ENCODE measurements at places on chromosomes 12 and 14.
A peak's percentile ranks its signal among the peaks of the same experiment; 100 is the strongest.

DNA sequence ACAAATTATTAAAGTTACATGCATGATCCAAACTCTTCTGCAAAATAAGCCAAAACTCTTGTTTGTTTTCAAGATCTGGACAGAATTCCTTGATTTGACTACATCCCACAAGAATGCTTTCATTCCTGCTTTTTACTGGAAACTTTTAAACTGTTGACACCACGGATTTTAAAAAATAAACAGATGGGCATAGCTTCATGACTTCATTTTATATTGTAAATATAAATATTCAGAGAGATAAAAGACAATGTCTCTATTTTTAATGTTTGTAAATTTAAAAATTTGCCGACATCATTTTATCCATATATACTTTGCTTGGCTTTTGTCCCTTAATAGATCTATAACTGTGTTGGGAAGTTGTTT, 134.3 kb upstream of the DCN start:
- no peak for DNase-seq

GRCh38 chr12:72010356-72010755, 71.7 kb downstream of the TPH2 start:
- DNase-seq, result no peak

DNA sequence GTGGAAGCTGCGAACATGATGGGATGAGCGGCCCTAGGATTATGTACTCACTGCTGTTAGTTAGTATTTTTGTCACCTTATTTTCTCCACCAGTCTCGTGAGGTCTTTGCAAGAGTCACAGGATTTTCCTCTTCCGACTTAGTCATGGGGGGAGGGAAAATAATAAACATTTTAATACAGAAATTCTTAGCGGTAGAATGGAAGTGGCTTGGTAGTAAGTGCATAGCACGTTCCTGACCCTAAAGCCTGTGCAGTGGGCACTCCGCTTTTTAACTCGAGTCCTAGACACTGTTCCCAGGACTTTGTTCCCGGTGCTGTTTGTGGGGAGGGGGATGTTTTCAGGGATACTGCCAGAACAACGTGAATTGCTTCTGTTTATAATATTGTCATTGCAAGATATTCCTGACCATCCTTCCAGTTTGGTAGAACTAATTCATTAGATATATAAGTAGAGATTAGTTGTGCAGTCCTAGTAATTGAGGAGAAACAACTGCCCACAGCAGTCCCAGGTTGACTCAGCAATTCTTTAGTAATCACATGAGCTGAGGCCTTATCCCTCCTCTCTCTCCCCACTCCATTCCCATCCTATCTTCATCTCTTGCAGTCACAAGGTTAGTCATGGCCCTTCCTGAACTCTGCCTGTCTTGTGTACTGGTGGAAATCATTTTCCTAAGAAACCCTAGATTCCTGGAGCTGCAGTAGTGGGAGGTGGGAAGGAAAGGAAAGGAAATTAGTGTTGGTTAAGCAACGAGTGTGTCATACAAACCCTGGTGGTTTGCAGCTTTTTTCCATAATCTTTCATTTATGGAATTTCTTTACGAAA, 799 bp downstream of the SLC38A6 start:
- peak; percentile 7 for DNase-seq

DNA sequence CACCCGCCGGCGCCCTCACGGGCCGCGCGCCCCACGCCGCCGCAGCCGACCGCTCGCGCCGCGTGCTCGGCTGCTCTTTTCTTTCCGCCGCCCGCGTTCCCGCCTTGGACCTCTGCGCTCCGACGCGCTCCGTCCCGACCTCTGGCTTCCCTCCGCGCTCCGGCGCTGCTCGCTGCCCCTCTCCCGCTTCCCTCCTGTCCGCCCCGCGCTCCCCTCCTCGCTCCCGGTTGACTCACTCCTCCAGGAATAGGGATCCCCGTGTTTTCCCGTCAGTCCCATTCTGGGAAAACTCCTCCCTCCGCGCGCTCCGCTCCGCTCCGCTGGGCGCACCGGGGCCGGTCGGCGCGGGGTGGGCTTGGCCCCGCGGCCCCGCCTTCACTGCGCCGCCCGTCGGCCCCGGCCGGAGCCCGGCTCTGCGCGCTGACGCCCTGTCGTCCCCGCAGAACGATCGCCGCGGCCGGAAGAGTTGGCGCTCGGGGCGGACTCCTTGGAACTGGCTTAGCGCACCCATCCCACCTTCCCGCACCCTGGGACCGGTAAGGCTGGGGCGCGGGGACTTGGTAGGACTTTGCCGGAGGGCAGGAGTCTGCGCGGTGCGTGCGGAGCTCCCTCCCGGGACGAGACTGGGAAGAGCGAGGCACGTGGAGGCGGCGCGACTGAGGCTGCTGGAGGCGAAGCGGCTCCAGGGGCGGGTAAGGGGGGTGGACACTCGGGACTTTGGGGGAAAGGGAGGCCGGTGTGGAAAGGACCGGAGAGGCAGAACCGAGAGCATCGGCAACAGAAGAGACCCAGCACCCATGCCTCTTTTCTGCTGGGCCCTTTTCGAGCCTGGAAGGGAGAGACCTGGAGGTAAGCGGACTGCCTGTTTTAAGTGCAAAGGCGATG, 550 bp downstream of the TEAD4 start:
- peak; percentile 51 for DNase-seq

DNA sequence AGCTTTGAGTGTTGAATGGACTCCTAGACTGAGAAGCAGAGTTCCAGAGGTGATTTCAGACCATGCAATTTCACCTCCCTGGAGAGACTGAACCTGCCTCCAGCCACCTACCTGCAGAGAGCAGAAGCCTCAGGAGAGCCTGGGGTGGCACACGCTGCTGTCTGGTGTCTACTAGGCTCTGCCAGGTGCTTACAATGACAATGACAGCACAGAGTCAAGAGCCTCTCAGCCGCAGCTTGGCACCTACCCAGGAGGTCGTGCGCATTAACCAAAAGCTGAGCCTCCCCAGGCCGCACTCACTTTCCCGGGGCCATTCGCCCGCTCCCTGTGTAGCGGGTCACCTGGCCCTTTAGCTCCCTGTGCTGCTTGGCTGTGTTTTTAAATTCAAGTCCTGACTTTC, 63.2 kb downstream of the TESC start:
- no peak for DNase-seq

DNA sequence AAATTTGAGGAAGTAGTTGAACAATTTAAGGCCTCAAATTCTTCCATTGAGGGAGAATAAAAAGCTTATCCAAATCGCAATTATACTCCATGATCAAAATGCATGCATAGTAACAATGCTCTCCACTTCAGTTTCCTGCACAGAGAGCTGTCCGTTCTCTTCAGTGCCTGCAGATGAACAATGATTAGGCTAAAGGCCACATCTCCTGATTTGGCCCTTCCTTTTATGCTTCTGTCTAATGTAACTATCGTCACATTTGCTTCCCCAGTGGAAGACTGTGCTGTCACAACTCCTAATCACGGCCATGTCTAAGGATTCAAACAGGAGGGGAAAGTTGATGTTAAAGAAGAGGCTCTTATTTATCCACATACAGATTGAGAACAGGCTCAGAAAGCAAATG, 113.6 kb upstream of the NPAS3 start:
- no peak for DNase-seq

- DNase-seq, result no peak
Observed at GRCh38 chr14:53896726-53897125, 59.9 kb downstream of the BMP4 start.

GRCh38 chr14:22630486-22630885, 13.7 kb downstream of the OR6J1 start:
- no peak for DNase-seq

DNA sequence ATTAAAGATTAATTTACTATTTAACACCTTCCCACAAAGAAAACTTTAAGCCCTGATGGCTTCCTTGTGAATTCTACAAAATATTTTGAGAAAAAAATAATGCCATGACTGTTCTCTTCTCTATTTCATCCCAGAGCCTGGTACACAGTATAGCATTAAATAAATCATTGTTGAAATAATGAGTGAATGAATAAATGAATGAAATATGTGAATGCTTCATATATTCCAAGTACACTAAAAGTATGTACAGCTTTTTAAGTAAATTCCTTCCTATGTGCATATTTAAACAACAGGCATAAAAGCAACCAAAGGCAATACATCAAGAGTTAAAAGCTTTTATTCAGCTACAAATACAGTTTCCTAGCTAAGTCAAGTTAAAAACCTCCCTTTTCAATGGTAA, 144.9 kb upstream of the CCDC196 start:
- DNase-seq, result no peak

GRCh38 chr12:90020014-90020413, 311.4 kb upstream of the ATP2B1 start:
- no peak for DNase-seq

DNA sequence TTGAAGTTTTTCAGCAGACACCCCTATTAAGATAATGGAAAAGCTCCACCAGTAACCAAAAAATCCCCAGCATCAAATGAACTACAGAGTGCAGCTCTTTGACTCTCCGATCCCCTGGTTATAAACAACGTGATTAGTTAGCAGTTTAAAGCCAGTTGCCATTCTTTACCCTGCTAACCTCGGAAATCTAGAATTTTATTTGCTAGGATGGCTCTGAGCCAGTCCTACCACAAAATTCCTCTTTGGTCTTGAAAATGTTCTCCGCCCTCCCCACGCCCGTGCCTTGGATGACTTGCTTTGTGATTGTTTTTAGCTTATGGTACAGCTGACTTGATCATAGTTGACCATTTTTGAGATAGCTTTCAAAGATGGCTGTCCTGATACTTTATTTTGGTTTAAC, 1.2 kb downstream of the KLHDC2 start:
- no peak for DNase-seq
